ENCODE measurements at places on chromosomes 4 and X.

- DNase-seq, result peak; percentile 0
These were observed 69.8 kb downstream of the BMPR1B start for GRCh38 chr4:94827481-94828110.

- DNase-seq, result no peak
These were observed 33.1 kb upstream of the EDNRA start for GRCh38 chr4:147447786-147448185.

DNA sequence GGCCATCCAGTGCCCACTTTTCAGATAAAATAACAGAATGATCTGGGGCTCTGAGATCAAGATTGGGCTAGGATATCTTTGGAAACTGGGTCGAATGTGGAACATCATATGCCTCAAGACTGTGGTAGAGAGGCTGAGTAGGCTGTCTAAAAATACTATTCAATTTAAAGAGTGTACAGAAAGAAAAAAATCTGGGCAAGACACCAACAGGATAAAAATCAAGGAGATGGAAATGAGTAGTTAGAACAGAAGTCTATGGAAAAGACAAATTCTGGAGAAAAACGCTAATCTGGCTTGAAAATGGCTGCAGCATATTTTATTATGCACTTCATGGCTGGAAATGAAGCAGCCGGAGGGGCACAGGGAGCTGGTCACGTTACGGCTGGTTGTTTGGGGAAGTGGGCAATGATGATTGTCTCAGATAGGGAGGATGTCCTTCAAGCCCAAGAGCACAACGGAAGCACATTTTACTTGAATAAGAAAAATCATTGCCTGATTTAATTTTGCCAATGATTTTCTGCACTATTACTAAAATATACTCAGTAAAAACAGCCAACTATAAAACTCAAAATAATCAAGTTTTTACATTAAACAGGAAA lies 27.1 kb upstream of the MAPK10 start:
- no peak for DNase-seq

DNA sequence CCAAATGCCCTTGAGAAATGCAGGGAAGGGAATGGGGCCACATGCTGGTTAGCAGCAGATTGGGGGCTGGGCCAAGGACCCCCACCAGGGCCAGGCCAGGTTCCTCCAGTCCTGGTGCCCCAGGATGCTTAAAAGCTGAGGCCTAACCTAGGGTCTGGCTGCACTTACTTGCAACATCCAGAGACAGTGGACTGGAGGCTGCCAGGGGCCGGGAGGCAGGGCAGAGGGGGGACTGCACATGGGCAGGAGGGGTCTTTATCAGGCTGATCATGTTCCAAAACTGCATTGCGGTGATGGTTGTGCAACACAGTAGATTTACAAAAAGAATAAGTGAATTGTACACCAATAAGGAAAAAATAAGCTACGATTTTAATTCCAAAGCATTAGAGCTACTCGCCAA lies 36.8 kb upstream of the C4orf50 start:
- no peak for DNase-seq

DNA sequence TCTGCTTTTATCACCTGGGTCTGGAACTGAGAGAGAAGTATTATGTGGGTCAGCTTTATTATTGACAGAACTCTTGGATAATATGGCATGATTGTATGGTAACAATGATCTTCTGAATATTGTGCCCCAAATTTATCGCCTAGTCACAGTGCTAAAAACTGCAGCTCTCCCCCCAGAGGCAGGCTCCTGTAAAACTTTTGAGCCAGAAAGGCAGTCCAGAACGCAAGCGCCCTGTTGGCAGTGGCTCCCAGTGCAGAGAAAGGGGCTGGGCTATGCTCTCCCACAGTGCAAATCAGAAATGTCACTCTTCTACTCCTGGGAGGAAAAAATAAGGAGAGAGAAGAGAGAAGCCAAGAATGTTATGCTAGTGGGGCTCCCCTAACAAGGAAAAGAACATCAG lies 50.5 kb downstream of the HELT start:
- no peak for DNase-seq

DNA sequence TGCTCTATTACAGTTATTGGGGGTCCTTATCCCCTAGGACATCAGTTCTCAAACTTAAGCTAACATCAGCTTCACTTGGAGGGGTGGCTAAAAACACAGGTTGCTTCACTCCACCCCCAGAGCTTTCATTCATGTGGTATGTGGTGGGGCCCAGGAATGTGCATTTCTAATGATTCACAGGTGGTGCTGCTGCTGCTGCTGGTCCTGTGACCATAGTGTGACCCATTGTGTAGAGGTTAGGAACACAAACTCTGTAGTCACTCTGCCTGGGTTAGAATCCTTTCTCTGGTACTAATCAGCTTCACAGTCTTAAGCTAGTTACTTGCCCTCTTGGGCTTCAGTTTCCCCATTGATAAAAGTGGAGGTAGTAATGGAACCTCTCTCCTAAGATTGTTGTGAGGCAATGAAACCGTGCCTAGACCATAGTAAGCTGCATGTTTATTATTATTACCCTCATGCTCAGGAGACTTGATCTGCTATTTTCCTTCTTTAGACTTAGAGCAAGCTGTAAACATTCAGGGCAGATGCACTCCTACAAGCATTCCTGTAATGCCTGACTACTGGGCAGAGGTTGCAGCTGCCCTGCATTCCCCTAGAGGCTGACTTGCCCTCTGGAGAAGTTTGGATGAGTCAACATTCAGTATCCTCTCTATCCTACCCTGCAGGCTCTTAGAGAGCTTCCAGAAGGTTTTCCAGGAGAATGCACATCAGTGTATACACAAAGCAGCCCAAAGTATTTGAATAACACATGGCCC lies 94.1 kb upstream of the ACSL4 start:
- no peak for DNase-seq

DNA sequence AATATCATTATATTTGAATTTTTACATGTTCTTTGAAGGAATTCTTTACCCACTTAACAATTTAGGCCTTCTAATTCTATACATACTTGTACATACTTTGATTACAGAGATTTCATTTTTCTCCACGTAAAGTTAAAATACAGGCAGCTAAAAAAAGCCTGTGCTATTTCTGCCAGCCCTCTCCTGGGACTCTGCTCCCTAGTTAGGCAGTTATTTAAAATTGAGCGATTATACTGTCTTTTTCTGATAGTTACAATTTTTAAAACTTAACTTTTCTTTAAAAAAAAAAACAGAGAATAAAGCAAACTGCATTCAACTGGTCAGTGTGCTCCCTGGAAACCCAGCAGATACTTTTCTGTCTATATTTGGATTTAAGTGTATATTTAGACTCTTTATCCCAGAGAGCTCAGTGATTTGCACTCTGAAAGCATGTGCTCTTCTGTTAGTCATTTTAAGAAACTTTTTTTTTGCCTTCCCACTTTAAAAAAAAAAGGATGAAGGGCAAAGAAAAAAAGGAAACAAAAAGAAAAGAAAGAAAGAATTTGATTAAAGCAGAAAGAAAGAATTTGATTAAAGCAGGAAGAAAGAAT lies 18.1 kb upstream of the FAM241A start:
- DNase-seq, result no peak

DNA sequence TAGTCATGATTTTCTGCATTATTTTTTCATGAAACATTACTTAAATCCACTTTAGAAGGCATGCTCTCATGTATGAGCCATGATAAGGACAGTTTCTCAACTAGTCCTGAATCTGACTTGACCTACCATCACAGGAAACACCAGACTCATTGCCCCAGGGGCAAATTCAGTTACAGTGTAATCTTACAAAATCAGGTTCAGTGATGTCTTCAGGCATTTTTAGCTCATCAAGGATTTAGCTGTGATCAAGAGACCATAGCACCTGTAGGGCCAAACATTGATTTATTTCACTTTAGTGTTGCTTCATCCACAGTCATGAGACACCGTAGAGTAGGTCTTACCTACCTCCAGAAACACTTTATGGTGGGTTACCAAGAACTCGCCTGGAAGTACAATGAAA lies 3.1 kb upstream of the TASL start:
- DNase-seq, result no peak

- no peak for DNase-seq
These were observed 106.6 kb upstream of the PCDH18 start for GRCh38 chr4:137638934-137639333.

- peak; percentile 87 for DNase-seq
These were observed 152.6 kb downstream of the GASK1B start for GRCh38 chr4:158020176-158020575.

DNA sequence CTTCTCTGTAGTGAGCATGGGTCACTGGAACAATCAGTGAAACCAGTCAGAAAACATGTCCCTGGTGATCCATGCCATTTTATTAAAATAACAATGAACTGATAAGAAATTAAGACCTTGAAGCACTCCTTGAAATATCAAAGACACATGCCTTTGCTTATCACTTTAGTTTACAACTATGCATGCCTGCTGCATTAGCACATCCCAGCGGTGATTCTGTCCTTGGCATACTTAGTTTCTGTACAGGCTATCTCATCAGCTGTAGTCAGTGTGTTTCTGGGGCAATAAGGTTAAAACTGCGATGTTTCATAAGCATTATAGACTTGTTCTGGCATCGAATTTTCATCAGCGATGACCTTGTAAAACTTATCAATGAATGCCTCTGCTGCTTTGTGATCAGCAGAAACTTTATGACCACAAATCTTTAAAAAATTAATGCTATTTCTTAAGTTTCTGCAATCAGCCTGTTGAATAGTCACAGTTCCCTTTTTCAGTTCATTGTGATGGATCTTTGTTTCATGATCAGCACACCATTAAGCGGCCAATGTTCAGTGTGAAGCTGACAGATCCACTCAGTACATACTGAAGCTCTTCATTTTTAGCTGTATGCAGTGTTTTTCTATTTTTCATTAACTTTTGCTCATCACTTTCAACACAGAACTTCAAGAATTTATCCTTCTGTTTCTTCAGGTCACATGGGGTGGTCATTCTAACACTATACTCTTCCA lies 150.5 kb downstream of the RNF150 start:
- no peak for DNase-seq

DNA sequence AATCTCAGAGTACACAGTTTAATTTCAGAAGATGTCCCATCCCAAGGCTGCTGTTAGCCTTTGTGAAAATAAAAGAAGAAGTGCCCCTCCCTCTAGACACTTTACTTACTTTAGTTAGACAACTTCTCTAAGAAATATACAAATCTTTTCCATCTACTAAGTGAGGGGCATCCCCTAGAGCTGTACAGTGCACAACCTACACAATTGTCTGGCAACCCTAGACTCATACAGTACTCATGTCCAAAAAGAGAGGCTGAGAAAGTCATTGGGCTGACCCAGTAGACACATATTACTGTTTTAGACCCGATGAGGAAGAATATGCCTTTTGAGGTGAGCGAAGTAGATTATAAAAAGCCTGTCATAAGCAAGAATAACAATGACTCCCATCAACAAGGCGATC lies 297.6 kb downstream of the IDS start:
- no peak for DNase-seq

- DNase-seq, result no peak
These were observed 38.7 kb downstream of the ANXA5 start for GRCh38 chr4:121658125-121658524.

- no peak for DNase-seq
These were observed 293.6 kb upstream of the FAT4 start for GRCh38 chr4:125021189-125021588.

- no peak for DNase-seq
These were observed 167.7 kb downstream of the MGST2 start for GRCh38 chr4:139833151-139833910.

DNA sequence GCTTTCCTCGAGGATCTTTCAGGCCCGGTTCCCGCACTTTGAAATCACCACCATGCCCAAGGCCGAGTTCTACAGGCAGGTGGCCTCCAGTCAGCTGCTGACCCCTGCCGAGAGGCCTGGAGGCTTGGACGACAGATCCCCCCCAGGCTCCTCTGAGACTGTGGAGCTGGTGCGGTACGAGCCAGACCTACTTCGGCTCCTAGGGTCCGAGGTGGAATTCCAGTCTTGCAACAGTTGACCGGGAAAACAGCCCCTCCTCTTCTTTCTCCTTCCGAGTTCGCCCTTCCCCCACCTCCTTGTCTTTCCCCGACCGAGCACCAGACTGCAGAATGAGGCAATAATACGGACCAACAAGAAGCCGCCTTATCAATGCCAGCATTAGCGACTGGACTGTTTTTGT lies 54.4 kb downstream of the ELF4 start:
- no peak for DNase-seq

DNA sequence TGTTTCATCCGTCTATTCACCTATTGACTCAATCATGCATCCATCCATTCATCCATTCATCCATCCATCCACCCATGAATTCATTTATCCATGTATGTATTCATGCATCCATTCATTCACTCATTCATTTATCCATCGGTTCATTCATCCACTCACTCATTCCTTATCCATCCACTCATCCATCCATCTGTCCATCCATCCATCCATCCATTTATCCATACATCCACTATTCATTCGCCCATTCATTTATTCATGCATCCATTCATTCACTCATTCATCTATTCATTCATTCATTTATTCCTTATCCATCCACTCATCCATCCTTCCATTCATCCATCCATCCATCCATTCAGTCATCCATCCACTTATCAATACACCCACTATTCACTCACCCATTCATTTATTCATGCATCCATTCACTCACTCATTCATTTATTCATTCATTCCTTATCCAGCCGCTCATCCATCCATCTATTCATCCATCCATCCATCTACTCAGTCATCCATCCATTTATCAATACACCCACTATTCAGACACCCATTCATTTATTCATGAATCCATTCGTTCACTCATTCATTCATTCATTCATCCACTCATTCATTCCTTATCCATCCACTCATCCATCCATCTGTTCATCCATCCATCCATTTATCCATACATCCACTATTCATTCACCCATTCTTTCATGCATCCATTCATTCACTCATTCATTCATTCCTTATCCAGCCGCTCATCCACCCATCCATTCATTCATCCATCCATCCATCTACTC lies 11.2 kb downstream of the P2RY8 start:
- DNase-seq, result no peak

DNA sequence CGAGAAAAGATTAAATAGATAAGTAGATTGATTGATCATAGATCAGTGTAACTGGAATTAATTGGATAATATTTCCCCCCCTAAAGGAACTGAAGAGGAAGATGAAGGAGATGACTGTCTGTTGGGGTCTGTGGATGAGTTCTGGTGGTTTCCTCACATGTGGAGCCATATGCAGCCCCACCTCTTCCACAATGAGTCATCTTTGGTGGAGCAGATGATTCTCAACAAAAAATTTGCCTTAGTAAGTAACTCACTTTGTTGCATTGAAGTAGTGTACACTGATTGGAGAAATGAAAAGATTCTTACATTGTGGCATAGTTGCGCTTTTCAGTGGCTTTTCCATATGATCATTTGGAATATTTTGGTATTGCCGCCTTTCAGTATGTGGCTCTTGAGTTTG lies 80.4 kb downstream of the NDST3 start:
- DNase-seq, result no peak

GRCh38 chr4:43343298-43343697 lies 450.8 kb downstream of the GRXCR1 start:
- DNase-seq, result no peak

- DNase-seq, result no peak
These were observed 159.5 kb downstream of the KLHL13 start for GRCh38 chrX:117957128-117957527.

DNA sequence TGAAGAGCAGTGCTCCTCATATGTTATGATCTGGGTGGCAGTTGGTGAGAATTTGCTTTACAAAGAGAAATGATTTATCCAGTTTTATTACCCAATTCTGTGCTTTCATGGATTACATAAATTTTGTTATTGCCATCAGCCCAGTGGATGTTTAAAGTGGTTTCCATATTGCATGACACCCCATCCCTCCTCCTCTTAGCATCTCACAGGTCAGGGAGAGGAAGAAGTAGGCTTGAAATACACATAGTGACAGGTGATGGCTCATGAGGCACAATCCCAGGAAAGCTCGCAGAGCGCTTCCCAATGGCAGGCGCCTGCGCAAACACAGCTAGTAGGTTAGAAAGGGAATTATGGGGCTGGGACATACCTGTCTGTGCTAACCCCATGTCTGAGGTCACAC lies 47.7 kb upstream of the GATB start:
- no peak for DNase-seq

Measured in inflammatory macrophage treated with lipopolysaccharide for 4 hours (primary cell).